LoVo (cell line): ENCODE measurements at places on chromosomes 6 and 20.

GRCh38 chr20:57245997-57246396, 20.4 kb downstream of the BMP7 start:
- DNase-seq, result no peak

DNA sequence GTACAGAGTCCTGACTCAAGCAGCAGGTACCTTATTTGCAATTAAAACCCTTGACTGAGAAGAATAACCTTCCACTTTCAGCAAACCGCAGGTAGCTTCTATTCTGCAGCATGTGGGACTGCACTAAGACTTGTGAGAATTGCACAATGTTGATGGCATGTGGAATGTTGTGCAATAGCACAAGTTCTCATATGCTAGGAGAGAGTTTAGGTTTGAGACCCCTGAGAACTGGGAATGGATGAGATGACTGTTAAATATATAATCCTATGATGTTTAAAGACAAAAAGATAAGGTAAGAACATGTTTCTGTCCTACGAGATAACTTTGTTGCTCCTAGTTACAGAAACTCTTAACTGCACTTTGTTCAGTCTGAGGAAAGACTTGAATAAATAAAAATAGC, 194.6 kb downstream of the OTOR start:
- DNase-seq, result no peak

DNA sequence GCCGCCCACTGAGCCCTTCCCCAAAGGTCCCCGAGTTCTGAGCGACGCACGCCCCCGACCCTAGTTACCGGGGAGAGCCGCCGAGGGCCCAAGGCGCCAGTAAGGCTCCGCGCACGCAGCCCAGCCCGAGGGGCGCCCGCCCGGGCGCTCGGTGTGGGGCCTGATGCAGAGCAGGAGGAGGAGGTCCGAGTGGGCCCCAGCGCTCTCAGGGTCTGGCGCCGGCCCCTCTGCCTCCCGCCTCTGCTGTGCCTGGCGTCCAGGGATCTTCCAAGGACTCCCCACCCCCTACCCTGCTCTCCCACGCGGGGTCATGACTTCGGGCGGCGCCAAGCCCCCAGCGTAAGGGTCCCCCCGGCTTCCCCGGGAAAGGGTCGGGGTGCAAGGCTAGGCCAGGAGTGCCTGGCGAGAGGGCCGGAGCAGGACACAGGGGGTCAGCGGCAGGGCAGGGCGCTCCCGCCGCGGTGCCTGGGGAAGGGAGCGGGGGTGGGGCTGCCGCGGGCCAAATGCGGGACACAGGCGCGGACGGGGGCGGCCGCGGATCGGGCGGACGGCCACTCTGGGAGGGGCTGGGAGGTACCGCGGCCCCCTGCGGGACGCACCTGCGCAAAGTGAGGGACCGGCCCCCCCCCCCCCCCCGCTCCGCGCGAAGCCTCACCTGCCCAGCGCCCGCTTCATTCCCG, 637 bp downstream of the ABHD12 start:
- DNase-seq, result peak; percentile 39

DNA sequence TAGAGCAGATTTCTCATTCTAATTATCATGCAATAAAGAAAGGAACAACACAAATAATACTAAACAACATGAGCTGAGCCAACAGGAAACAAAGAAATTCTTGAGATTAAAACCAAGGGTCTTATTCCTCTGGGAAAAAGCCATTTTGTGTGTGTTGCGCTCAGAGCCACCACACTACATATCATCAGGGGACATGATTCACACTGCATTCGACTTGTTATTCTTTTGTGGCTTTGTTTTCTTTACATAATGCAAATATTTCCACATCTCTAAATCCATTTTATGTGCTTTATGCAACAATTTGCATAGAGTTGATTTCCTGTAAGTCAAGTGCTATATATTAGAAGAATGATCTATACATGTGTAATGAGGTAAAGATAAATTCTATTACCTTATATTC, 719.6 kb downstream of the TBC1D32 start:
- no peak for DNase-seq

DNA sequence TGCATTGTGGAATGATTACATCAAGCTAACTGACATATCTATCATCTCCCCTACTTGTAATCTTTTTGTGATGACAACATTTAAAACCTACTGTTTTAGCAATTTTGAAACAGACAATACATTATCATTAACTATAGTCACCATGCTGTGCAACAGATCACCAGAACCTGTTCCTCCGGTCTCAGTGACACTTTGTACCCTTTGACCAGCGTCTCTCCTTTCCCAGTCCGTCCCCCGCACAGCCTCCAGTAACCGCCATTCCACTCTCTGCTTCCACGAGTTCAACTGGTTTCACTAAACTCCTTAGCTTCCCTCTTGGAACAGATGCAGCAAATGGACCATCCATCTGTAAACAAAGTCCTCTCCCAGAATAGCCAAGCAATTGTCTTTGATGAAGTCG, 21.8 kb downstream of the LRP11 start:
- no peak for DNase-seq

DNA sequence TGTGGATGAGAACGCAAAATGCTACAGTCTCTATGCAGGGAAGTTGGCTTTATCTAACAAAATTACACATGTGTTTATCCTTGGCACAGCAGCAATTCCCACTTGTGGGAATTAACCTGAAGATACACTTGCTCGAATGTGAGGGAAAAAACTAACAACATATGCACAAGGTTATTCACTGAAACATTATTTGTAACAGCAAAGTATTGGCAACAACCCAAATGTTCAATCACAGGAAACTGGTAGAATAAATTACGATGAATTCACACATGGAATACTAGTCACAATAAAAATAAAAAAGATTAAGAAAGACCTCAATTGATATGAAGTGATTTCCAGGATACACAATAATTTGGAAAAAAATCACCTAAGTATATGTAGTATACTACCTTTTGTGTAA, 68.1 kb upstream of the OGFRL1 start:
- no peak for DNase-seq

DNA sequence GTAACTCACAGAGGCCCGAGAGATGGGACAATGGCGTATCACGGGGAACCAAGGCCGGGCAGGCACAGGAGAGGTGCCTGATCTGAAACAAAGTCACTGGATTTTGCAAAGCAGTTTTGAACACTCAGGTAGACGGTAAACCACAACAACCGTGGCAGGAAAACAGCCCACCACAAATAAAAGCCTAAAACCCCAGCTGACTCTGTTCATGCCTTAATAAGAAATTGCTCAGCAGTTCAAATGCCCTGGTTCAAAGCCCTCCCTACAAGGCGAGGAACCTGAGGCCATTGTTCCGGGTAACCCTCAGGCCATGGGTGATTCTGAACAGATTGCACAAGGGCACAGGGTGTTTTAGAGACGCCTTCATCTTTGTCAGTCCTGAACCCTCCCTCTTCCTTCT, 114.2 kb downstream of the MAP3K7 start:
- DNase-seq, result no peak

DNA sequence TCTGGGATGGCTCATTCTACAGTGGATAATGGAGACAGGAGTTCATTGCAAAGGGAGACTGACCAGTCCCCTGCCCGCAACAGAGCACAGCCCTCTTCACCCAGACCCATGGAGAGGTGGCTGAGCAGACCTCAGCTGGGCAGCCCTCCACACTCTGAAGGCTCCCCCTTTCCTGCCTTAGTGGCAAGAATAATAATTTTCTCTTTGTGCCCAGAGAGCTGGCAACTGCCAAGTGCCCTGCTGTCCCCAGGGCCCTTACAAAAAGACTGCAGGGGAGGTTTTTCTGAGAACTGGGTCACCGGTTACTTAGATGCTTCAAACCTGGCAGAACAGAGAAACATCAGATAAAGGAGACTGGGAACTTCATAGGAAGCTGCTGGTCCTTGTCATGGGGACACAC, 35.4 kb upstream of the ZNFX1 start:
- DNase-seq, result no peak

- DNase-seq, result no peak
These were observed 202.6 kb downstream of the NFATC2 start for GRCh38 chr20:51339721-51340450.

DNA sequence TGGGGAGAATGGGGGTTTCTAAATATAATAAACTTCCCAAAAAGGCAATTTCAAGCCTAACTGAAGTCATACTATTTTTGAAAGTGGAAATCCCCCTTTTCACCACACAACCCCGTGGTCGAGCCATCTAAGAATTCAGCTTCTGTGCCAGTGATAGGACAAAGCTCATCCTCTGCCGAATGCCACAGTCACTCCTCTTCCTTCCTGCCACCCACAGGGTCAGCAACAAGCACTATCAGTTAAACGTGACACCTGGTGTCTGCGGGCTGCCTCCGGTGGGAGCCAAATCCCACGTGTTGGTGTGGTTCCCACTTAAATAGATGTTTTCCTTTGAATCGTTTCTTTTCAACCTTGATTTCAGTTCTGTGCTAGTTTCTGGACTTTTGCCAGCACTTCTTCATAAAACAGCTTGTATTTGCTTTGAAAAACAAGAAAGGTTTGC, 60.7 kb downstream of the TNFAIP3 start:
- DNase-seq, result no peak

- DNase-seq, result no peak
These were observed 56.4 kb downstream of the ADTRP start for GRCh38 chr6:11722220-11722619.

- DNase-seq, result no peak
These were observed 133.1 kb downstream of the HFE start for GRCh38 chr6:26220145-26220970.
